Natural killer cell treated with Interleukin-12 subunit alpha and Interleukin-12 subunit beta and Interleukin-15 and Interleukin-18, amount 100 ng/mL, for 72 hours (primary cell): ENCODE measurements at places on chromosomes 13 and 19. TPM values are rescaled to one million over a fixed set of nuclear protein-coding genes. Genes with fewer than 3 reads are reported as not detected.
A peak's percentile ranks its signal among the peaks of the same experiment; 100 is the strongest.

CLIP3 gene
- 0.78 TPM for total RNA-seq

ZFP30 gene
- 9.7 TPM for total RNA-seq

IGFL3 gene
- total RNA-seq = not detected

TRPC4 gene
- not detected for total RNA-seq

TMEM221 gene
- total RNA-seq = not detected

ZNF71 gene
- 4.8 TPM for total RNA-seq

DNA sequence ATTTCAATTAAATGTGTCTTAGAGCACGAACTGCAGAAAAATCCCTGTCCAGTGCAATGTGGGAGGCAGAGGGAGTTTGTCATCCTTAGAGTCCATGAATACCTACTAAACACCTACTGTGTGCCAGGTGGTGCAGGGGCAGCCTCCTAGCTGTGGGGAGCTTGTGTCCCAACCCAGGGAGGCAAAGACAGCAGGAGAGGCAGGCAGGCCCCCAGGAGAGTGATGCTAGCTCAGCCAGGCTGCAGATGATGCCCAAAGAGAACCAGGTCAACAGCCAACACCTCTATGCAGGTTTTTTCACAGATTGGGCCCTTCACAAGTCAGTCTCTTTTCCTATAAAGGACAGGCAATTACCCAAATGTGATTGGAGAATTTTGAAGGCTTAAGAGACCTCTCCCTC is 108.2 kb upstream of the UQCRFS1 start:
- DNase-seq = peak; percentile 48

DNA sequence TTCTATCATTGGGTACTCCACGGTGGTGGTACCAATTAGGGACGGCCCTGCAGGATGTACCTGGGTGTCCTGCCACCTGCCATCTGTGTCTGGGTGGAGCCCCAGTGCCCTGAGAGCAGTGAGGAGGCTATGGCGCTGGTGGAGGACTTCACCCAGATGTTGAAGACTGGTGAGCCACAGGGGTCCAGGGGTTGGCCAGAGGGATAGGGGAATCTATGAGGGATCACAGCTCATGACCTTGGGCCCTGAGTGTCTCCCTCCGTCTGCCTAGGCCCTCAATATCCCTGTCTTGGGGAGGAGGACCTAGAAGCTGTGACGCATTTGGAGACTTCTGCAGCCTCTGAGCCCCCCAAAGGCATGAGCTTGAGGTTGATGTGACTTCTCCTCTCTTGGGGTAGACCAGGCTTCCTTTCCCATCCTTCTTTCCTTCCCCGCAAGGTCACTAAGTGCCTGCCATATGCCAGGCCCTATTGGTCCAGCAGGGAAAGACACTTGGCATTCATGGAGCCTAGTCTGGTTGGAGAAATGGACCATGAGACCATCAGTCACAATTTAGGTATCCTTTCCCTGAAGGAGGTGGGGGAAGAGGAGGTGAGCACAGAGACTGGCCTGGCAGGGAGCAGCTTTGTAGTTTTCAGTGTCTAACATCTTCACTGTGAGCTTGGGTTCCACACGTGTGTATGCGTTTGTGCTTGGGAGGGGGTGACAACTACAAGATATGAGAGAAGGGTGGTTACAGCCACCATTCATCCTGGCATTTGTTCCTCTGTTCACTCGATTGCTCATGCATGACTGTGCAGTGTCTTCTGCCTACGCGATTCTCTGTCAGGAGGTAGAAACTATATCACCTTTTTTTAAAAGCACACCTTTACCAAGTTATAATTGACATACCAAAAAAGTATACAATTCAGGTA is 5.1 kb upstream of the MZF1 start:
- no peak for DNase-seq

- DNase-seq = no peak
Observed at GRCh38 chr19:18344582-18344950, 4.2 kb downstream of the PGPEP1 start.

DNA sequence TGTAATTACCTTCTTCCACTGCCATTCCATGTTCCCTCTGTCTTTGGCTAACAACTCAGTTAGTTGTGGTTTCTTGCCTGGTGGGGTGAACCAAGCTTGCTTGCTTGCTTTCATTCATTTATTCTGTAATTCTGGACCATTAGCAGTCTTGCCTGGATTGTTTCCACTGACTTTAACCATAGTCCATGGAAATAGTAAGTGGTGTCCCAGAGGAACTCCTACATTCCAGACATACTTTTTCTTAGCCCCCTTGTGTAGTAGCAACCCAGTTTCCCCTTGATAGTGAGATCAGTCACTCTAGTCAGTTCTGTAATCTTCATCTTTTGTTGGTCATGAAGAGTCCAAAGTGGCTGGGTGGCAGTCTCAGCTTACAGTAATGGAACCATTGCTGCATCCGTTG is 23.2 kb downstream of the PDS5B start:
- DNase-seq = no peak

DNA sequence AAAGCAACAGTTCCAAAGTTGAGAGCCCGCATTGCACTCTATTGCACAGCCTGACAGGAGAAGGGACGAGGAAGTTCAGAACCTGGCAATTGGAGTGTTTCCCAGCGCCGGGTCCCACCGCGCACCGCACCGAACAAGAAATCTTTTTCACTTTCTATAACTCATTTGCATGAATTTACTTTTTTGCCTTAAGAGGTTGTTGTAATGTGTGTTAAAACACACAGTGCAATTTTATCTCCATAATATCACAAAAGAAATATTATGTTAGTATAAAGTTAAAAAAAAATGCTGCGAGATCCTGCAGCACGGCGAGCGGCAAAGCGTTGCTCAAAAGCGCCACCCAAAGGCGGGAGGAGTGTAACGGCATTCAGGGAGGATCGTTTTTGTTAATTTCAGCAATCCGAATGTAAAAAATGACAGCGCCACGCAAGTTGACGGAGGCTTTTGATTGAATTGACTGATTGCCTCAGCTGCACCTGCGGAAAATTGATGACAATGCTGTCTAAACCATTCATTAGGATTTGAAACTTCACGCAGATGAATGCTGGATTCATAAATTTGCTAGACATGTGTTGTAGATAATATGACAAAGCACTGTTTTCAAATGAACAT is 303.6 kb upstream of the ZNF507 start:
- DNase-seq = no peak

- no peak for DNase-seq
Observed at GRCh38 chr19:47641891-47642485, 33.1 kb downstream of the BICRA start.

DNA sequence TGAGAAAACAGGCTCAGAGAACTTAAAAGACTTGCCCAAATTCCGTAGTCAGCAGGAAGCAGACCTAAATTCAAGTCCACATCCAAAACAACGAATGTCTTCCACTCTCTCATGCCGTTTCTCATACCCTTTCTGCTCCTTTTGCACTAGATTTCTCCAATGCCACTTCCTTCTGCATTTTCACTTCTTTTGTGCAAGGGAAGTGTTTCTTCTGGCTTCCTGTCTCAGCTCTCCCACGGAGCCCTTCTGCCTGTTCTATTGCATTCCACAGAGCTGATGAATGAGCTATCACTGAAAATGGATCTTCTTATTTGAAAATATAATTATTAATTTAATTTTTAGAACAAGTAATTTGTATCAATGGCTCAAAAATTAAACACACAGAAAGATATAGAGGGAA is 56.1 kb upstream of the STK24 start:
- no peak for DNase-seq

DNA sequence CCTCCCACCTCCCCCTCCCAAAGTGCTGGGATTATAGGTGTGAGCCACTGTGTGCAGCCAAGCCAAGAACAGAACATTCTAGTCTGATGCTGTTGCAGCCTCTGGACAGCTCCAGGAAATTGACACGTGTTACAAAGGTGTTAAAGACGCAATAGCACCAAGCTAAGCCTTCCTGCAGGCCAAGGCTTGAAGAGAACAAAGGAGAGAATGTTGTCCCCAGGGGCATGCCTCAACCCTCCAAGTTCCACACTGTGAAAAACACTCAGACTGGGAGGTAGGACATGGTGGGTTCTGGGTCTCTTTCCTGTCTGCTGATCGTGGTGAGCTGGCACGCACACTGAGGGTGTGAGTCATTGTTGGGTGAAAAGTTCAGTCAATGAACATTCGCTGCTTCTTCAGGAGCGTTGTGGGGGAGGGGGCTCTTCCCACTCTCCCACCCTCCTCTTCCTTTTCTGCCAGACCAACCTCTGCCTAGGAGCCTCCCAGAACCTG is 5.3 kb upstream of the PTPRS start:
- DNase-seq = no peak

DNA sequence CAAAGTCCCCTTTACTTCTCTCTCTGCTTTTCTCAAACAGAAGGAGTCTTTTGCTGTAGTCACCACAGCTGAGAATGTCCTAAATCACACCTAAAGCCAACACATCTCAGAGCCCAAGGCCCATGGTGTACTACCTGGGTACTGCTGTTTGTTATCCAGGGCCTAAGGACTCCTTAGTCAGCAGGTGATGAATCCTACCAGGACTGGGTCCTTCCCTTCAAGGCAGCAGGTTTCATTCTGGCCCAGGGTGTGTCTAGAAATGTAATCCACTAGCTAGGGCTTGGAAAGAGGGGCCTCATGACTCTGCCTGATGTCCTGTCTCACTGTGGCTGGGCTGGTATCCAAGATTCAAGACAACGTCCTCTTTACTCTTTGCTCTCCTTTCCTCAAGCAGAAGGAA is 36.2 kb upstream of the ENOX1 start:
- no peak for DNase-seq

GRCh38 chr19:19531951-19532805 is 3.5 kb downstream of the YJEFN3 start:
- peak; percentile 86 for DNase-seq

- DNase-seq = no peak
Observed at GRCh38 chr19:40245506-40246128, 19.1 kb upstream of the CCNP start.

DNA sequence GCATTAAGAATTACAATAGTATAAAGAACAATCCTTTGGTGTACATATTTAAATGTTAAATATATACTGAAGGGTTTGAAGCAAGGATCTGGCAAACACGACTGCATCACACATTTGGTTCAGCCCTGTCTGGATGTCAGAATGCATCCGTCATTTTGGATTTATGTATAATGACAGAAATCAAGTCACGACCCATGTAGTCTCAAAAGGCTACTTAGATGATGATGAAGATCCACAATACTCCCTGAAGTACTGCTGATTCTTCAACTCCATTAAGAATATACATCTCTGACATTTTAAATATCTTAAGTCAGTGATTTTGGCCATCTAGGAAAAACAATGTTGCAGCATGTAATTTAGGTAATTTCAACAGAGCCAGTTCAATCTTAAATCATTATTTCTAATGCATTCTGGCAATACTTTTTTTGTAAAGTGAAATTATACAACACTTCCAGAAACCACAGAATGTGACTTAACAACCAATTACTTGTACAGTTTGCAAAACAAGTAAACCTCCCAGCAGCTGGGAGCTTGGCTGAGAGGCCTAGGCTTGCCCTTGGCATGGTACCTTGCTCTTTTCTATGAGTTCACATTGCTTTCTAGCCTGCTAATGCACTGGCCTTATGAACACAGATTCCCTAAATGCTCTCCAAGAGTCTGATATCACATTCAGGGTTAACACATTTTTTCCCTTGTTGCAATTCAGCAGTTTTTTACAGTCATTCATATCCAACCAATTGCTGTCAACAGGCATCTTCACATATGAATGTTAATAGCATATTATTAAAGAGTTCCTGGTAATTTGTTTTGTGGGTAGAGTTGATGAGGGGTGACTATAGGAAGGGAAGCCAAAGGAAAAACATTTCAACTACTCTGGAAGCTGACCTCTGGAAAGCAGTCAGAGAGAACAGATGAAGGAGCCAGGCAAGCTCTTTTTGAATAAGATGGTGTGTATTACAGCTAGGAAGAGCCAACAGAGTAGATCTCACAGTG is 175.2 kb downstream of the ENOX1 start:
- no peak for DNase-seq

- DNase-seq = no peak
Observed at GRCh38 chr13:46401432-46401831, 14.4 kb upstream of the RUBCNL start.

GRCh38 chr13:44237881-44238421 is 135.7 kb upstream of the SERP2 start:
- no peak for DNase-seq

DNA sequence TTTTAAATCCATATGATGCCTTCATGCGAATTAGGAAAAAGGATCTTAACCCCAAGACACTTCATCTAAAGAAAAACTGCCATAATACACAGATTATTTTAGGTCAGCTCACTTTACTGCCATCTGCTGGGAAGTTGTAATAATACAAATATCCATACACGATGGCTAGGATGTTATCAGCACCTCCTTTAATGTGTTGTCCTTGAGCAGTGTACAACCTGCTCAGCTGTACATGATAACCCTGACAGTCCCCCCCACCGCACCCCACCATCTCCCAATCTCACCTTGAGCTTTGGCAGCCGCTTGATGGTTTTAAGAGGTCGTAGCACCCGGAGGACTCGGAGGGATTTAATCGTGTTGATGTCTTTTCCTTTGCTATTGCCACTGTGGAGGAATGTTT is 112.2 kb downstream of the IER2 start:
- DNase-seq = no peak

DNA sequence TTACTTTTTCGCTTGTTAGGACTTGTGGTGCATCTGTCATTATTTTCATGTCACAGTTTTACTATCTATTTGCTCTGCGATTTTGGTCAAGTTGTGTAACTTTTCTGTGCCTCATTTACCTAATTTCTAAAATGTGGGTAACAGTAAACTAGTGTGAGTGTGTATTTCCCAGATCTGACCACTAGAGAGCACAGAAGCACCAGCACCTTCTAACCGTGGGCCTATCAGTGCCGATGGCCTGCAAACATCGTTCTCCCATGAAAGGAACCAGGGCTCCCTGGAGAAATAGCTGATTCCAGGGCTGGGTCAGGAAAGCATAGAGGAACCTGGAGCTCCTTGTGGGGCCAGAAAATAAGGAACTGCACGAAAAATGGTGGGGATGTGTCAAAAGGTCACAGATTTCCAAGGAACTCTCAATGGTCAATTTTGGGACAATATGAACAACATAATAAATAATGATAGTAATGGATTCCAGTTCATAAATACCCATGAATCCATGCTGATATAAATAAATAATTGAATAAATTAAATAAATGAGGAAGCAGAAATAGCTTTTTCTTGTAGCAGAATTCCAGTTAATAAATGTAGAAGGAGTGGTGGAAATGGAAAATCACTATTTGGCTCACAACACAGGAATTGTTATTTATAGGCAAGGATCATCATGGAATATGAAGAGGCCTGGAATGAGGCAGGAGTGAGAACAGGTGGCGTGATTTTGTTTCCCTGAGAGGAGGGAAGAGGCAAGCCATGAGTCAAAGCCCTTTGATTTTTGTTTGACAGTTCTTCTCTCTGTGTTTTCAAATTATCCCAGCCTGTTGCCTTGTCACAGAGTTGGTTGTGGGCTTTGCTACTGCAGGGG is 31.1 kb downstream of the CEACAM8 start:
- DNase-seq = no peak

- no peak for DNase-seq
Observed at GRCh38 chr13:41284512-41285288, 21.3 kb upstream of the MTRF1 start.
